ENCODE measurements at places on chromosomes 16 and 17.

GRCh38 chr16:78075800-78076199 is 23.7 kb upstream of the WWOX start:
- no peak for DNase-seq

DNA sequence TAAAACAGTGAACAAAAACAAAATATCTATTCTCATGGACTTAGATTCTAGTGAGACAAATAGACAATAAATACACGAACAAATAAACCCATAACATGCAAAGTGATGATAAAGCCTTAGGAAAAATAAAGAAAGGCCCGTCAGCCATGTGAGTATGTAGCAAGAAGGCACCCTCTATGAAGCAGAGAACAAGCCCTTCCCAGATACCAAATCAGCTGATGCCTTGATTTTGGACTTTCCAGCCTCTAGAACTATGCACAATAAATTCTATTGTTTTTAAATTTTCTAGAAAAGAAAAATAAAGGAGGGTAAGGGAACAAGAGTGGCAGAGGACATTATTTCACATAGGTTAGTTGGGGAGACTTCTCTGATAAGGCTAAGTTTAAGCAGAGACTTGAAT is 40.7 kb upstream of the SMURF2 start:
- no peak for DNase-seq

DNA sequence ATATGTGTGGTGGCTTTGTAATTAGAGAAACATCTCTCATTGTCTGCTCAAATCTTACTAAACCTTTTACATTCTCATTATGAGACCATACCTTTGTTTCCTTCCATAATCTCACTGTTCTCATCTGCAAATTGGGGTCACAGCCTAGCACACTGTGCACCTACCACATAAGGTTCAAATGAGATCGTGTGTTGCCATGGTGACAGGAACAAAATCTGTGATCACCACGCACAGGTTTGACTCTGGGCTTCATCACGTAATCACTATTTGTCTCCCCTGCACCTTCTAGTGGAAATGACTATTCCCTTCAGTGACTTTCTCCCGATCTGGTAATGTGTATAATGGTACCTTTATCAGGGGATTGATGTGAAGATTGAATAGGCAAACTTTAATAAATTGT is 26.1 kb downstream of the CDH8 start:
- no peak for DNase-seq

GRCh38 chr17:58156839-58157803 is 8.9 kb downstream of the OR4D1 start:
- DNase-seq, result peak; percentile 34

- DNase-seq, result no peak
Observed at GRCh38 chr16:68496689-68497088, 42.4 kb upstream of the ZFP90 start.

- no peak for DNase-seq
Observed at GRCh38 chr16:71894229-71894920, 956 bp upstream of the IST1 start.

- no peak for DNase-seq
Observed at GRCh38 chr17:17109256-17109655, 67.0 kb downstream of the MPRIP start.
